Mesothelial cell of epicardium (in vitro differentiated cells): ENCODE measurements at places on chromosomes 1 and 21.

DNA sequence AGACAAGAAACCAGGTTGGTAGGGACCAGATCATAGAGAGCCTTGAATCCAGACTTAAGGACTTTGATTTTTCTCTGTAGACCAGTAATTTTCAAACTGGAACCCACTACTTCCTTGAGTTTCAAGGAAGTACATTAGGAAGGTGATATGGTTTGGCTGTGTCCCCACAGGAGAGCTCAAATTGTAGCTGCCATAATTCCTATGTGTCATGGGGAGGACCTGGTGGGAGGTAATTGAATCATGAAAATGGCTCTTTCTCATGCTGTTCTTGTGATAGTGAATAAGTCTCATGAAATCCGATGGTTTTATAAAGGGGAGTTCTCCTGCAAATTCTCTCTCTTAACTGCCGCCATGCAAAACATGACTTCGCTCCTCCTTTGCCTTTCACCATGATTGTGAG lies 10.1 kb upstream of the PRKAA2 start:
- DNase-seq = no peak

DNA sequence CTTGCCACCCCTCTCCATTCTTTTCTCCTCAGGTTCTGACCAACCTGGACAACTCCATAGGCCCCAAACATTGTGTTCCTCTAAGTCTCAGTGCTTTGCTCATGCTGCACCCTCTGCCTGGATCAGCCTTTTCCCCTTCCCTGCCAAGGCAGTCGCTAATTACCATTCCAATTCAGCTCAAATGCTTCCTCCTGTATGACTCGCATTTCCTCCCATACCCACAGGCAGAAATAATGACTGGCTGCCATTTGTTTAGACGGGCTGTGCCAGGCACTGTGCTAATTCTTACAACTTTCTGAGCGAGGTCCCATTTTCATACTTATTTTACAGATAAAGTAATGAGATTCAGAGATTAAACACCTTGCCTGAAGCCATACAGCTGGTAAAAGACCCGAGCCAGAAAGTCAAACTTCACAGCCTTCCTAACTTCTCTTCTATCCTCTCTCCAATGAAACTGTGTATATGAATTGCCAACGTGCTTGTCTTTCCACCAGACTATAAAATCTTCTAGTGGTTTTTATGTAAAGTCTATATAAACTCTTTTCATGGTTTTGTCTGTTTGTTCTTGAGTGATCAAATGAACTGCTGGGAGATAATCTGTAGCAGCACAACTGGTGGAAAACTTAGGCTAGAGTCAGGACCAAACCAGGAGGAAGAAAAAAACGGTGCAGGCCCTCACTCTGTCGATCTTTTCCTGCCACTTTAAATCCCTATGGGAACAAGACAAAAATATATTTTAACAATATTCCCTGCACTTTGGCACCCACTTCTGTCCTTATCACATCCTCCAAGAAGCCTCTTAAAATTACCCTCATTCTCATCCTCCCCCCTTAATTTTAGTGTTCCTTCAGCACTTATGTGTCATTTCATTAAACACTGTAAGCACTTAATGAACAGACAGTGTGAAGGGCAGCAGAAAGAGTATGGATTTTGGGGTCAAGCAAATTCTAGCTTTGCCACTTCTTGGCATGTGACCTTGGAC lies 33.7 kb downstream of the RAB3B start:
- DNase-seq = no peak

DNA sequence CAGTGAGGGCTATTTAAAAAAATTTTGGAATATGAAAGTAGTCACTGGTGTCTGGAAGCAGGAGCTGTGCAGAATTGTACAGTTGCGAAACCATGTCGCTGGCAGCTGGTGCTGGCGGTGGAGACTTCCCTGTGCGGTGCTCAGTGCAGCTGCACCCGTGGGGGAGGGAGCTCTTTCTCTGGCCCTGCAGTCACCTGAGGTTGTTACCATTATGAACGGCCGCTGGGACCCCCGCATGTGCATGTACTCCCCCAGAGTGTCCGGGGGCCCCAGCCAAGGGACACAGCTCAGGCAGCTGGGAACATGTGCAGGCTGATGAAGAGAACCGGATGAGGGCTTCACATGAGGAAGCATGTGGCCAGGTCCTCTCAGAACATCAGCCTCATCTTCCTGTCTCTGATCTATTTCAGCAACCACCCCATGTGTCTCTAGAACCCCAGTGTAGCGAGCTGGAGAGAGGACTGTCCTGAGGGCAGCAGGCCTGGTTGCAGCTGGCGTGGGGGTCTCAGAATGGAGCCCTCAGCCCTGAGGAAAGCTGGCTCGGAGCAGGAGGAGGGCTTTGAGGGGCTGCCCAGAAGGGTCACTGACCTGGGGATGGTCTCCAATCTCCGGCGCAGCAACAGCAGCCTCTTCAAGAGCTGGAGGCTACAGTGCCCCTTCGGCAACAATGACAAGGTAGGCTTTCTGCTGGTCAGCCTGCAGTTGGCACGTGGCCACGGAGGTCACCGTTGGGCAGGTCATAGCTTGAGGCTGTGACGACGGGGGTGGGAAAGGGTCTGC lies at the start of gene TRPM2:
TRPM2 (plus strand) TSS at position 431 of the 780 bp plus-strand sequence; CDS start at position 511, 80 bp downstream.
- DNase-seq = no peak

DNA sequence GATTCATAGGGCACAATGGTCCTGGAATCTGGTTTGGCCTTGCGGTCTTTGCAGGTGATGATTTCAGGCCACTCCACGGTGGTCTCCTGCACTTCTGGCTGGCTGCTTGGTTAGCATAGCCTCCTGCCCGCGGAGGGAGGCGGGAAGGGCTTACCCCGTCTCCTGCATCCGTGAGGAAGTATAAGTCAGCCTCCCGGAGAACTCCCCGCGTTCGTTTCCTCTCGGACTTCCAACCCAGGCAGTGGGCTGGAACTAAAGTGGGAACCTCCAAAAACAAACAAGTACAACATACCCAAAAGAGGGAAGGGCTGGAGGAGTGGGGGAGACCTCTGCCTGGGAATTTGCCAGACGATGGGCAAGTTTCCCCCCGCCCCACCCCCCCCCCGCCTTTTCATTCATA lies 939 bp upstream of the CCN1 start:
- no peak for DNase-seq

- no peak for DNase-seq
These were observed 5.2 kb downstream of the SLC2A1 start for GRCh38 chr1:42953182-42954180.

DNA sequence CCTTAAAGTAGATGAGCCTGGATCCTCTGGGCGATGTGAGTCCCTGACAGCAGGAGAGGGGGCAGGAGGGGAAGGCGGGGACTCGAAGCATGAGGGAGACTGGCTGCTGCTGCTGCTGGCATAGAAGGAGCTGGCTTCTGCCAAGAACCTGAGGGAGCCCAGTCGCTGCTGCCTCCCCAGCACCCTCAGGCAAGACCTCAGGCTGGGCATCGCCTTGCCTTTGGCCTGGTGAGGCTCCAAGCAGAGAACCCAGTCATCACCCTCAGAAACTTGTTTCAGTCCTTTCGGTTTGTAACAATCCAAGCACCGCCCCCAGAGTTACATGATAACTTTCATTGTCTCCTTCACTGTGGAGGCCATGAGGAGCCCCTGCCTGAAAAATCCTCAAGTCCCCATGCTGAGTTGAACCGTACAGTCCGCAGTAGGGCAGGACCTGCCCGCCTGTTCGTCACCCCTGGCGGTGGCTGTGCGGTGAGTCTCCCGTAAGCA lies 38.8 kb downstream of the POFUT2 start:
- no peak for DNase-seq

- DNase-seq = no peak
These were observed 9.1 kb downstream of the SH3GLB1 start for GRCh38 chr1:86713477-86713876.

DNA sequence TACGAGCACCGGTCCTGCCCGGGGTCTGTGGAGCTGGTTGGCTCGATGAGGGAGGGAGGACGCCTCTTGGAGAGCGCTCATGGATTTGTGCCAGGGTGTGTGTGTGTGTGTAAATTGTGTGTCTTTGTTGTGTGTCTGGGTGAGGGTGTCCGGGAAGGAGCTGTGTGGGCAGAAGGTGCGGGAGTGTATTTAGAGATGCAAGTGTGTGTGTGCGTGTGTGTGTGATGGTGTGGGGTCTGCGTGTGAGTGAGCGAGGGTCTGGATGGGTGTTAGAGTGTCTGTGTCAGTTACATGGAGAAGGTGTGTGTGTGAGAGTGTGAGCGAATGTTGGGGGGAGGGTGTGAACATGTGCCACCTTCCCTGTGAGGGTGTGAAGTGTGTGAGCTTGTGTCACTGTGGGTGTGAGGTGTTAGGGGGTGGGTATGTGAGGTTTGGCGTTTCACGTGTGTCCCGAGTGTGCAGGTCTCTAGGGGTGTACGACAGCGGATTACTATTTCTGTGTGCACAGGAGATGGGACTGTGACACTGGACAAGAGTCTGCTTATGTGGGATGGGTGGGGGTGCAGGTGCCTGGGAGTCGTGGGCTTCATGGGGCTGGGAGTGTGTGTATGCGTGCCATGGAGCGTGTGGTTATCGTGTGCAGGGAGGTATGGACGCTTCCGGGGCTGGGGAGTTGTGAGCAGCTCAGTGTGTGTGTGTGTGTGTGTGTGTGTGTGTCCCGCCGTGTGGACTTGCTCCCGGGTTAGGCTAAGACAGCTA lies 880 bp downstream of the IGSF21 start:
- no peak for DNase-seq

GRCh38 chr1:12296623-12297022 lies 66.8 kb downstream of the VPS13D start:
- DNase-seq = no peak

GRCh38 chr21:36509973-36510664 lies 30.2 kb upstream of the CLDN14 start:
- peak; percentile 48 for DNase-seq

DNA sequence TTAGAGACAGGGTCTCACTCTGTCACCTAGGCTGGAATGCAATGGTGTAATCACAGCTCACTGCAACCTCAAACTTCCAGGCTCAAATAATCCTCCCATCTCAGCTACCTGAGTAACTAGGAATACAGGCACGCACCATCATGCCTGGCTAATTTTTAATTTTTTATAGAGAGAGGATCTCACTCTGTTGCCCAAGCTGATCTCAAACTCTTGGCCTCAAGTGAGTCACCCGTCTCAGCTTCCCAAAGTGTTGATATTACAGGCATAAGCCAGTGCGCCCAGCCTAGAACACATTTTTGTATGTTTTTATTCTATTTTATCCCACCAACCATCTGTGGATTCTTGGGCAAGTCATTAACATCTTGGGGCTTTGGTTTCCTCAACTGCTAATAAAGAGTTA lies 100.5 kb downstream of the AK5 start:
- no peak for DNase-seq

DNA sequence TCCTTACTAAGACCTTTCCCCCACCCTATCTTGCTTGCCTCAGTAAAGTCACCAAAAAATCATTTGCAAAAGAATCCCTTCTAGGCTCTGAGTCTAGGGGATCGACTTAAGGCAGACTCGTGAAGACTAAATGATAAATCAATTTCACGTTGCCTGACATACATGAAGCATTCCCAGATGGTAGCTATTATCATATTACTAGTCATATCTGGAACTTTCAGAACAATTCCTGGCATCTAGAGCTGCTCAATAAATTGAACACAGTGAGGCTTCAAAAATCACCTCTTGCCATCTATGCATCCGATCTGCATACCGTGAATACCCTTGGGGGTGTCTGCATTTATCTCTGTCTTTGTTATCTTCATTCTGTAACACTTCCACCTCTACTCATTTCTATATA lies 49.6 kb upstream of the DAB1 start:
- no peak for DNase-seq

GRCh38 chr1:197806718-197807117 lies 31.4 kb upstream of the DENND1B start:
- no peak for DNase-seq

DNA sequence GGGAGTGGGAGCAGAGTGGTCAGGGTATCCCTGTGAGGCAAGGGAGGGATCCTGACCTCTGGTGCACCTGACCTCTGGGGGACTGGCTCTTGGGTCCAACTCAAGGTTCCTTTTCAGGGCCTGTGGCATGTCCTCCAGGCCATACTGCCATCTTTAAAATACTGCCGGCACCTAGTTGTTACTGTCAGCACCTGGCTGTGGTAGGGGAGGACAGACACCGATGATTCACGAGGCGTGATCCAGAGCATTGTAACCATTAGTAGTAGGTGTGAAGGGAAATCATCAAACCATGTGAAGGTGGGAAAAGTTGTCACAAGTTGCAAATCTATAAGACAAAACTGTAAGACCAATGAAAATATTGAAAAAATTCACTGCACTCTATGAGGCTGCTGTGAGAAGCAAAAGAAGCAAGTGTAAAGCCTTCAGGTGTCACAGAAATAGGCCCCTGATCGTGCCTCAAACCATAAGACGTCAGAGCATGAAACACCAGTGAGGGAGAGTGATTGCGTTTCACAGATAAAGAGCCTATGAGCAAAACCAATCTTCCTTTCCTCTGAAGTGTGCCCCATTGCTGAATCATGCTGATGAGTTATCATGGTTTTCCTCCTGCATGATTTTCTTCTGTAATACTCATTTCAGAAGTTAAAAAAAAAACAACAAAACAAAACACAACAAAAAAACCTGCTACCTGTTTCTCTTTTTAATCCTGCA lies 55.3 kb downstream of the CDC7 start:
- DNase-seq = no peak

- DNase-seq = no peak
These were observed 87.7 kb downstream of the LACTBL1 start for GRCh38 chr1:22884806-22885530.

GRCh38 chr1:180270530-180271271 lies 40.6 kb downstream of the LHX4 start:
- DNase-seq = no peak

DNA sequence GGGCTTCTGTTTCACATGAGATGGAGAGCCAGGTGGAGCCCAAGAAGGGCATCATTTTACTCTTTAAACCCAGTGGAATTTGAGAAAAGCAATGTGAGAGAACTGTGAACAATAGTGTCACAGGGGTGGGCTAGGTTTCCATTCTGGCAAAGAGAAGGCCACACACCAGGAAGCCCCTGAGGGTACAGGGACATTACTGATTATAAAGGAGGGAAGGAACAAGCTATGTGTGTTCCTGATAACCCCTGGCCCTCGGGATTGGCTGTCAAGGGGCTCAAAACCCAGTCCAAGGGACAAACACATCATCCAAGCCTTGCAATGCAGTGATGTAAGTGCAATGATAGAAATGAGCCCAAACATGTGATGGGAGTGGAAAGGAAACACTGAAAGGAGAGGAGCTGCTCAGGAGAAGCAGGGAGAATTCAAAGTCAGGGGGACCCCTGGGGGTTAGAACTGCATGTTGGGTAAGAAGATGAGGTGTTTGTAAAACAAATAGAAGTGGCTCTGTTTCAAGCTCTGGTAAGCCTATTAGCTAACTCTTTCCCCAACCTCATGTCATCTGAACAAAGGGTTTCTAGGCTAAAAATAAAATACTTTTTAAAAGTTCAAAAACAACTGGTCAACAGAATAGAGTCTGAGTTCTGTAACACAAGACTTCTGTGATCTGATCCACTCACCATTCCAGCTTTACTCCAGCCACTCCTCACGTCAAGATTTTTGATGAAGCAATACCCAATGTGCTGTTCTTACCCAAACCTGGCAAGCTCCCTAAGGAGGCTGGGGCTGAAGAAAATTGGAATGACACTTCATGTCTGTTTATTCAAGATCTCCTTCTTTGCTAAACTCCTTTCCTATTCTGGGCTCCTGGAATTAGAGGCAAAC lies 51.1 kb upstream of the IL12RB2 start:
- DNase-seq = no peak
